CD4-positive, CD25-positive, alpha-beta regulatory T cell (primary cell): ENCODE measurements at places on chromosomes 3 and 15.

GRCh38 chr3:166554023-166554422 lies 716.8 kb upstream of the BCHE start:
- DNase-seq: no peak

DNA sequence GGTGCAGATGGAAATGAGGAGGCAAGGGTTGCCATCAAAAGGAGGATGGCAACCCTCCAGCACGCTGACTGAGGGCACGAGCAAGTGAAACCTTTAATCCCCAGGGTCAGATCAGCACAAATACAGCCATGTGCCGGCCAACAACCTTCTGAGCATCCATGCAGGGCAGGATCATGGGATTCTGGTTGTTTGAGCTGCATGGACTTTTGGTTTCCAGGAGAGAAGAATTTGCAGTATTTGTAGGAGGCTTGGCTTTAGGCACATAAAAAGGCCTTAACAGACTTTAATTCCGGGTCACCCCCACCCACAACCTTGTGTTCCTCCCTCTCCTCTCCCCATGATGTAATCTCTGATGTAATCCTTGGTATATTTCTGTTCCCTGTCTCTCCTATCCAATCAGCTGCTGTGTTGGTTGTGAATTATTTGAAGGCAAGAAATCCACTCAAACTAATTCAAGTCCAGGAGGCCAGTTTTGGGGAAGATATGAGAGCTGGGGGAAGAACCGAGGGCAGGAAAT lies 254.3 kb downstream of the SHQ1 start:
- no peak for DNase-seq

- DNase-seq: no peak
Observed at GRCh38 chr15:67405208-67406191, 115.4 kb upstream of the C15orf61 start.

- no peak for DNase-seq
Observed at GRCh38 chr15:86001200-86001599, 78.5 kb upstream of the AGBL1 start.

GRCh38 chr15:58016581-58017175 lies 48.8 kb downstream of the ALDH1A2 start:
- DNase-seq: no peak

DNA sequence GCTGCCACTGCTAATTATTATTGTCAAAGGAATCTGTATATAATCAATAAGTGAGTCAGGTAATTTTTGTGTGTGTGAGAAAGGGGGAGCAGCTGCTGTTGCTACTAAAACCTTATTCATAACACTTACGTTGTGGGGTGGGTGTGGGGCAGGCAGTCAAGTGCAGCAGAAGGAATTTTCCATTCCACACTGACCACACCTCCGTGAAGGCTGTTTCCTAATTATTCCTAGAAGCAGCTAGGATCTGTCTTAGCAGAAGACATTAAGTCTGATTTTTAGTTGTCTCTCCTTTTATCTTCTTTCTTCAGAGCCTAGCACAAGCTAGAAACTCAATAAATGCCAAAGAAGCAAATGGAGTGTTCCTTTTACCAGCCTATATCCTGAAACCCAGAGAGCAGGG lies 4.0 kb upstream of the U2SURP start:
- no peak for DNase-seq

DNA sequence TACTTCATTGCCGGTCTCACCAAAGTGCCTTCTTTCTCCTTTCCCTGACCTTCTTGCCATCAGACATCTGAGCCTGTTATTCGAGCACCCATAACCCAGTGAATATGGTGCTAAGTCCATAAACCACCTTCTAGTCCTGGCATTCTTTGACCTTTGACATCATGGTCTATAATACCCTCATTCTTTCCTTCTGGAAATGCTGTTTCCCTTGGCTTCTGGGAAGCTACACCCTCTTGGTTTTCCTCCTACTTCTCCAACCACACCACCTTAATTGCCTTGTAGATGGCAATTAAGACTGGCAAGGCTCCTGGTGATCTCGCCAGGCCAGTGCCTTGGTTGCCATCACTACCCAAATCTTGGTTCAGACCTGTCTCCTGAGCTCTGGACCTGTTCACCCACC lies 56.1 kb upstream of the TRAK1 start:
- DNase-seq: no peak

- no peak for DNase-seq
Observed at GRCh38 chr3:142633073-142633472, 36.9 kb downstream of the PLS1 start.

GRCh38 chr3:16132190-16132589 lies 42.3 kb upstream of the GALNT15 start:
- DNase-seq: no peak

DNA sequence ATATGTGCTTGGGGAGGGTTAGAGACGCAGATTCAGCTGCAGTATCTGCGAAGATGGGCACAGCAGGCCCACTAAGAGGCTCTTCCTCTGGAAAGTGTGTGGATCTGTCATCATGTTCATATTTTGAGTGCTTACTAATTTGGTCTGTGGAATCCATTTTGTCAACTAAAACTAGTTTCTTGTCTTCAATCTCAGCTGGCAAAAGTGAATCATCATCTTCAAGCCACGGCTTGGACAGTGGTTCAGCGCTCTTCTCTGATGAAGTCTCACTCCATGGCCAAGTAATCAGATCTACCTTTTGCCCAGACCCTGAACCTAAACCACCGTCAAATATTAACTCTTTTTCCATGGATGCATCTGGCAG lies 76.2 kb downstream of the IMPG2 start:
- no peak for DNase-seq

GRCh38 chr15:64634027-64634426 lies 141.4 kb downstream of the RBPMS2 start:
- no peak for DNase-seq

DNA sequence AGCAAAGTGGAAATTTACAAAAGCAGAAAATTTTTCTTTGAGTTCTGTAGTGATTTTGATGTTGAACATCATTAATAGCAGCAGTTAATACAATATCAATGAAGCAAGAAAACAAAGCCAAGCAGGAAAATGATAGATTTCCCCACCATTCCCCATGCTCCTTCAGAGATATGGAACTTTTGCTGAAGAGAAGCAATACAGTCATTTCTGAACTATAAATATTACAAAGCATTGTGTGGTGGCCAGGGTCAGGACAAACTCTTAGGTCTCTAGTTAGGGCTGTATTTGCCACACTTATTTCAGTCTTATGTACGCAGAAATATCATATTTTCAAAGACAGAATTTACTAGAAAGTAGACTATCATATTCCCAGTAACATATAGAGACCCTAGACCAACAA lies 88.8 kb upstream of the P3H2 start:
- no peak for DNase-seq

DNA sequence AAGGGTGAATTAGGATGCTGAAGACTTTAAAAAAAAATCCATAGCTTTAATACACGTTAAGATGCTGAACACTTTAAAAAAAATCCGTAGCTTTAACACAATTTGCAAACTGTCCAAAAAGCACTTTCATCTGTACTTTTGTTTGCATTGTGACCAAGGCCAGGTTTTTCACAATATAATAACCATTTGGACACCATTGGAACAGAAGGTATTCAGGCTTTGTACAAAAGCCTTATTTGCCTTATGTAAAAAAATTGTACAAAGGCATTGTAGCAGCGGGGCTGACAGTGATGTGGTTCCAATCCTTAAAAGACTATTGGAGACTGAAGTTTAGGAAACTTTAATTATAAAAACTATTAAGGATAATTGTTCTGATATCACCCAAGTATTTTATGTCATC lies 15.2 kb upstream of the ICE2 start:
- no peak for DNase-seq

- no peak for DNase-seq
Observed at GRCh38 chr3:165078293-165078692, at the start of gene SI. SI (minus strand) TSS chr3:165078496; CDS start chr3:165076012, 2,484 bp downstream.

- no peak for DNase-seq
Observed at GRCh38 chr3:178851564-178851963, 220.0 kb downstream of the ZMAT3 start.

GRCh38 chr3:23439080-23439479 lies 236.0 kb downstream of the UBE2E2 start:
- no peak for DNase-seq

DNA sequence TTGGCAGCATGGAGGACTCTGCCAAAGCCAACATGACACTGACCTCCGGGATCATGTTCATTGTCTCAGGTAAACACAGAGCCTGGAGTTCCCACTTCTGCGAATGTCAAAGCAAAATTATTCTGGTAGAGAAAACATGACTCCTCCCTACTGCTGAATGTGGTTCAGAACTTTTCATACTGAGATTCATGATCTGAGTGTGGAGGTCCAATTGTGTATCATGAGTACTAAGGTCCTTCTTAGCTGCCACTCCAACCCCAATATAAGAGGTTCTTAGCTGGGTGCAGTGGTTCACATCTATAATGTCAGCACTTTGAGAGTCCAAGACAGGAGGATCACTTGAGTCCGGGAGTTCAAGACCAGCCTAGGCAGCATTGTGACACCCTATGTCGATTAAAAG lies 13.8 kb downstream of the CLDN18 start:
- no peak for DNase-seq

DNA sequence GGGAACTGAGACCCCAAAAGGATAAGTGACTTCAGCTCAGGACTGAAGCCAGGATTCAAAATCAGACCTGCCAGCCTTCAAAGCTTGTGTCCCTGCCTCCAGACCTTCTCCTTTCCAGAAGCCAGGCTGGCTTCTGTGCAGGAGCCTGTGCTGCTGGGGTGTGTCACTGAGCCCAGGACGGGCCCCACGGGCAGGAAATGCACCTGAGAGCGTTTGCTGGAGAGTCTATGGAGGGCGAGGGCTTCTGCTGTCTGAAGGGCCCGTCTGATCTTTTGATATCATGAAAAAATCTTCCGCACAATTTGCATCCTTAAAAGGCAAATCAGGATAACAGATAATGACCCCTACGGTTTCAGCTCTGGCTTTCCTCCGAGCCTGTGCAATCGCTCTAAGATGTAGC lies 125.4 kb downstream of the FAM43A start:
- no peak for DNase-seq

GRCh38 chr15:96728591-96728990 lies 398.1 kb downstream of the NR2F2 start:
- no peak for DNase-seq

DNA sequence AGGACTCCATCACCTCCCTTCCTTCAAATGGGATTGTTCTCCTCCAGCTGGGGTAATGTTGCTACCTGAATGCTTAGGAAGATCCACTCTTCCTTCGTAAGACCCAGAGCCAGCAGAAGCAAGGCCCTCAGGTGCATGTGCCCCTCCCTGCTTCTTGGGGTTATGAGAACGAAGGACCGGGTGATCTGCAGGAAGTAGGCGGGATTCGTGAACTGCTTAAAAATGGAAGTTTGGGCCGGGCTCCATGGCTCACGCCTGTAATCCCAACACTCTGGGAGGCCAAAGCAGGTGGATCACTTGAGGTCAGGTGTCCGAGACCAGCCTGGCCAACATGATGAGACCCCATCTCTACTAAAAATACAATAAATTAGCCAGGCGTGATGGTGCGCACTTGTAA lies 8.0 kb downstream of the TLR9 start:
- no peak for DNase-seq

DNA sequence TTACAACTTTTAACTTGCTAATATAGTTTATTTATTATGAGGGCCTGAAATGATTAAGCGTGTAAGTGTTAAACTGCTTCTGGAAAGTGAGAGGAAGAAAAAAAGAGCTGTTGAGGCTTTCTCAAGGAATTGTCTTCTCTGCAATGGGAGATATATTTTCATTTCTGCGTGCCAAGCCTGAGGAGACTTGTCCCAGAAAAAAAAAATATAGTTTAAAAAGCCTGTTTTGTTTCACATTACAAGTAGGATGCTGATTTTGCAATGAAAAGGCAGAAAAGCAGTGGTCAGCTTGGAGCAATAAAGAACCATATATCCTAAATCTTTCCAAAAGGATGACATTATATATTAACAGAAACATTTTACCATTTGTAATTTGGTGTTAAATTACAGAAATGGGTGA lies 115.5 kb downstream of the GMNC start:
- DNase-seq: no peak

- peak; percentile 73 for DNase-seq
Observed at GRCh38 chr3:41960826-41961750, 815 bp downstream of the ULK4 start.

DNA sequence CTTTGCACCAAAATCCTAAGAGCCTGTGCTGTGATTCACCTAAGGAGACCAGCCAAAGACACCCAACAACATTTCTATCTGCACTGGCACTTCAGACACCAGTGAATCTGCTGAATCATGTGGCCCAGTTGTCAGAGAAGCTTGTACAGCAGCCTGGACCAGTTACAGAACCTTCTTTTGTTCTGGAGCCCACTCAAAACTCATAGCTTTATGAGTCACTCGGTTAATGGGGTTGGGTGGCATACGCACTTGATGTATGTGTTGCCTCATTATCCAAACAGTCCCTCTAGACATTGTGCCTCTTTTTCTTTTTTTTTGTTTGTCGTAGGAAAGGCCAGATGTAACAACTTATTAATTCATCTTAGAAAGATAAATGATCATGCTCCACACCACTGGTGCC lies 25.6 kb upstream of the GOLGA6L2 start:
- no peak for DNase-seq

DNA sequence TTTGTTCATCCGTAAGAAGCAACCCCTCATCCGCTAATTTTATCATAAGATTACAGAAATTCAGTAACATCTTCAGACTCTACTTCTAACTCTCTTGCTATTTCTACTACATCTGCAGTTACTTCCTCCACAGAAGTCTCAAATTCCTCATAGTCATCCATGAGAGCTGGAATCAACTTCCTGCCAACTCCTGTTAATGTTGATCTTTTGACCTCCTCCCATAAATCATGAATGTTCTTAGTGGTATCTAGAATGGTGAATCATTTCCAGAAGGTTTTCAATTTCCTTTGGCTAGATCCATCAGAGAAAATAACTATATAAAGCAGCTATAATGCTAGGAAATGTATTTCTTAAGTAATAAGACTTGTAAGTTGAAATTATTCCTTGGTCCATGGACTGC lies 115.1 kb downstream of the TAFA4 start:
- DNase-seq: no peak

DNA sequence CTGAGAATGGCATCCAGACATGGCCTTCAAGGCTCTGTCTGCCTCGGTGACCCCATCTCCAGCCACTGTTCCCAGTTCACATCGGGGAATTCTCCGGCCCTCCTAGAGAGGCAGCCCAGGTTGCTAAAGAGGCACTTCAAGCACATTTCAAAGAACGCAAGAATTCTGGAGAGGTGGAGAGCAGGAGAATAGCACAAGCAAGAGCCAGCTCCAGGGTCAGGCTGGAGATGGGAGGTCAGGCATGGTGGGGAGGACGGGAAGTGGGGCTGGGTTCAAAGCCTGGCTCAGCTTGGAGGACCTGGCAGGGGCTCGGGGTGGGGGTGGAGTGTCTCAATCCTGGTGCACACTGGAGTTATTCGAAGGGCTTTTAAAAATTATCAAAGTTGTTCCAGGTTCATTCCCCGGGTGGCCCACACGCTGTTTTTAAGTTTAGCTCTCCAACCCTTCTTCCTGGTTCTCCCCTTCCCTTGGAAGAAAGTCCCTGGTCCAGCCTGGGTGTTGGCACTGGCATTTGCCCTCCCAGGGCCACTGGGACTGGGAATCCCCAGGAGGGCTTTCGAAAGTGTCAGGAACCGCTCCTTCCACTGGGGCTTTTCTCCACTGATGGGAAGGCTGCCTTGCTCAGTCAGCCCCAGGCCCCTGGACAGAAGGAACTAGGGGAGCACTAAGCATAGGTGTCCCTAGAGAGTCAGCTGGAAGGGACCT lies 35.8 kb downstream of the ZNF710 start:
- no peak for DNase-seq

GRCh38 chr3:16061491-16061890 lies 113.0 kb upstream of the GALNT15 start:
- no peak for DNase-seq
